T-helper 1 cell treated with Interleukin-12 subunit alpha and Interleukin-12 subunit beta and Interleukin-4 antibody, amounts not matched to agents 30 ng/mL and 1 ng/mL, for 36 hours (primary cell): ENCODE measurements at places on chromosomes 6 and 20. TPM values are rescaled to one million over a fixed set of nuclear protein-coding genes. Genes with fewer than 3 reads are reported as not detected.

MMP24OS gene
- total RNA-seq, result 32.5 and 34.0 TPM in 2 replicates

KCNK5 gene
- 12.0 TPM in 2 replicates for total RNA-seq

RALGAPB gene
- 37.2 and 38.0 TPM in 2 replicates for total RNA-seq

SYNGAP1 gene
- total RNA-seq, result 31.8 and 32.4 TPM in 2 replicates

CLIC5 gene
- total RNA-seq, result 4.3 and 4.4 TPM in 2 replicates

GPR63 gene
- total RNA-seq, result 2.9 and 3.2 TPM in 2 replicates

MAS1 gene
- not detected in 2 replicates for total RNA-seq

TEAD3 gene
- 0.17 and 0.29 TPM in 2 replicates for total RNA-seq

RIPPLY2 gene
- not detected in 2 replicates for total RNA-seq

KCNK15 gene
- total RNA-seq, result 0.15 and 0.25 TPM in 2 replicates

RRAGD gene
- 9.5 and 11.5 TPM in 2 replicates for total RNA-seq

BYSL gene
- 39.2 and 39.3 TPM in 2 replicates for total RNA-seq

CENPW gene
- 35.5 and 36.5 TPM in 2 replicates for total RNA-seq

C6orf118 gene
- not detected in 2 replicates for total RNA-seq
